ENCODE measurements at places on chromosomes 16 and 17.
A peak's percentile ranks its signal among the peaks of the same experiment; 100 is the strongest.

DNA sequence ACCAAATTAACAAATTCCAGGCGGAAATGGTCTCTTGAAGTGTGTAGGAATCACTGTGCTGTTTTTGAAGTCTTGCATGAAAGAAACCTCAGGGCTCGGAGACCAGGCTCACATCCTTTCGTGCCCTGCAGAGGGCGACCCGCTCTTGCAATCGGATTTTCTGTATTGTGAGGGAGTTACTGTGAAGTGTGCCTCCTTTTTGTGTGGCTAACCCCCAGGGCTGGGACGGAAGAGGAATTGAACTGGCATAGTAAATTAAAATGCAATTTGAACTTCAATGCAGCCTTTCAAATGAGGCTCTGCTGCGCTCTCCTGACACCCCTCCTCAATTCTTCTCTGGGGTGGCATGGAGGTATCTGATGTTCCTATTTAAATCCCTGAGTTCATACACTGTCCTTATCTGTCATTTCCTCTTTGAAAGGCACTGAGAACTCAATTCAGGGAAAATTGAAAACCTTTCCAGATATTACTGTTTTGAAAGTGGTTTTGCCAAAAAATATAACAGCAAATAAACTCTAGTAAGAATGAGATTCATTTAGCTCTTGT lies 51.5 kb upstream of the MGAT5B start:
- DNase-seq, result peak; percentile 83

DNA sequence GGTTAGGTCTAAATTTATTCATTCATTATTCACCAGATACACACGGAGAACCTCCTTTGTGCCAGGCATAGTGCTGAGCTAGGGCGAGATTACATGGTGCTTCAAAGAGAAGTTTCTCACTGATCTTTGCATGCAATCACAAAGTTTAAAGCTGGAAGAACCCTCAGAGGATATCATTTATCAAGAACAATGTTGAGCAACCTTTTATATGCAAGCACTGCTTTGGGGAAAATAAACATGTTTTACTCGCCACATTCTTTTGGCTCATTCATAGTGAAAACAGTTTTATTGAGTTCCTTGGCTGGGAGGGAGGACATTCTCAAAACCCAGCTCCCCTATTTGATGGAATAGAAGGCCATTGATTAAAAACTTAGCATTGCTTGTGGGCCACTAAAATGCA lies 49.8 kb upstream of the XYLT1 start:
- no peak for DNase-seq

DNA sequence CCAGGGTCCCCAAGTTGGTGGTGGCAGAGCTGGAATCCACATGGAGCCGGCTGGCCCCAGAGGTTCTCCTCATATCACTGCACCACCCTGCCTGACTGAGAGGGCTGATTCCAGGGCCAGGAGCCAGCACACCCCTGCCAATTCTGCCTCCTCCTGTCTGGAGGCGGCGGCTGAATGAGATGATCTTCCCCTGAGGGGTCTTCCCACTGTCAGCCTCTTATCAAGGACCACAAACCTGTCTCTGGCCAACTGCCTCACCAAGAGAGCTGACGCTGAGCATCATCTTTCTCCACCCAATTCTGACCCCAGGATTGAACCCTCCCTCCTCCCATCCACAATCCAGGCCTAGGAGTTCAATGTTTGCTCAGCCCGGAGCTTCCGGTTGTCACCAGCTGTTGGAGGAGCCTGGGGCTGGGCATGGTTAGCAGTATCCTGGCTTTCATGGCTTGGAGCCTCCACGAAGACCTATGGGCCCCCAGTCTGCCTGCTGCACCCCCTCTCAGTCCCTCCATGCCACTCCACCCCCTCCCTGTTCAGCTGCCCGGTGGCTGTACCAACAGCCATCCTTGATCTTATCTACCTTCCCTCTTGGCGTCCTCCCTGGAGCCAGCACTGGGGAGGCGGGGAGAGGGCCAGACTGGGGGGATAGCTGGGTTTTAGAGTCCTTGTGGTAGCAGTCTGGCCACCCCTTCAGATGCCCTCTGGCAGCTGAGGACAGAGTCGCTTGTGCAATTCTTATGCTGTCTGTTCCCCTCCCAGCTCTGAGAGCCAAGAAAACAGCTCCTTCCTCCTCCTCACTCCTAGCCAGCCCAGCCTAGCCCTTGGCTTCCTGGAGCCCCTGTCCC lies 25.6 kb downstream of the ABCC3 start:
- DNase-seq, result no peak

GRCh38 chr16:11871193-11871592 lies 19.9 kb upstream of the RSL1D1 start:
- DNase-seq, result peak; percentile 81

- peak; percentile 16 for DNase-seq
These were observed 1.3 kb downstream of the SALL1 start for GRCh38 chr16:51149721-51150164.

DNA sequence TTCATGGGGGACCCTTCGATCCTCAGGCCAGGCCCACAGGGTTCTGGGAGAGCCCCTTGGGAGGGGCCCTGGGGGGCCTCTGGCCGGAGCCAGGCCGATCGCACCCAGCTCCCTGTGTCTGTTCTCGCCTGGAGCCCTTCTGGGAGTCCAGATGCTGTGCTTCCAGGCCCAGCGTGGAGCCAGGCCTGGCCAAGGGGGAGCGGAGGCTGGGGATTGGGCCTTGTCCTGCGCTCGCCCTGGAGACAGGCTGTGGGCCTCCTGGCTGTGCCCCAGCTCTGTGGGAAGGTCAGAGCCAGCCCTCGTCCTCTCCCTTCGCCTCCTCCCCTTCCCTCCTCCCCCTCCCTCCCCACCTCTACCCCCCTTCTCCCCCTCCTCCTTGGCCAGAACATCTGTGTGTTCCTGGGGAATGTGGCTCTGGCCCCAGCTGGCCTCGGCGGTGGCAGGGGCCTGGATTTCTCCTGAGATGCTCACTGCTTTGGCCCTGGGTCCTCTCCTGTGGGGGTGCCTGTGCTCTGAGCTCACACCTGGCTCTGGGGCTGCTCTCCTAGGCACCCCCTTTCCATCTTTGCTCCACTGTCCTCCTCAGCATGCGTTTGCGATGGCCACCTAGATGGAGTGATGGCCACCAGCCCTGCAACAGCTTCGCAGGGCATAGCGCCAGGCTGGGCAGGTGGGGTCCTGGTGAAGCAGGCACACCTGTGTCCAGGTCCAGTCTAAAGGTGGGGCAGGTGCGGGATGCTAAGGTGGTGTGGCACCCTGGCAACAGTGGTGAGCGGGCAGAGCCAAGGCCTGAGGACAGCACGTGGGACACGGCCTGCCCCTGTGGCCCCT lies 90.6 kb upstream of the CIBAR2 start:
- peak; percentile 58 for DNase-seq

DNA sequence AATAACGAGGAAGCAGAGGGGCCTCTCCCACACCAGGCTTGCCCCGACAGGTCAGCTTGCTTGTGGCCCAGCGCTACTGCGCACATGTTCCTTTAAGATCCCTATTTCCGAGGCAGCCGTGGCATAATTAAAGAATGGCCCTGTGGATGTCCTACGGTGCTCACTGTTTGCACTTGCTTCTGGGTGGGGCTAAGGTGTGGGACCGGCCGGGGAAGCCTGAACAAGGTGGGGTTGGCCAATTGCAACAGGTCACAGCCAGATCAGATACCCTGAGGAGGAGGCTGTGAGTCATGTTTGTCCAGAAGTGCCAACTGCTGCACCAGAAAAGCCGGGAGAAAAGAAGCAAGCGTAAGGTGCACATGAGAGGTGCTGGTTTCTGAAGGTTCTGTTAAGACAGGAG lies 158.5 kb upstream of the CACNG5 start:
- no peak for DNase-seq

DNA sequence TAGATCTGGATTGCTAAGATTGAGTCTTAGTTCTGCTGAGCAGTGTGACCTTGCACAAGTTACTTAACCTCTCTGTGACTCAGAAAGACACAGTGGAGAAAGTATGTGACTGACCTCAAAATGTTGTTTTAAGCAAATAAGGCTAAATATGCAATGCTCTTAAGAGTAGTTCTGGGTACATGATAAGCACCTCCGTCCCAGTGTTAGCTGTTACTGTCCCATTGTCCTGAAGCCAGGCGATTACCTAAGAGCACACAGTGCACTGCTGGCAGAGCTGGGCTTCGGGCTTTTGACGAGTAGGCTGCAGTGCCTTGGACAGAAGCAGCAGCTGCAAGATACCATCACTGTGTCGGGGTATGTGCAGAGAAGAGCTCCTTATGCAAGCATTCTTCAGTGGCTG lies 32.7 kb upstream of the FOXF1 start:
- no peak for DNase-seq
